ENCODE measurements at places on chromosomes 5 and 9.
A peak's percentile ranks its signal among the peaks of the same experiment; 100 is the strongest.

GRCh38 chr5:39657943-39658342 is 233.2 kb upstream of the DAB2 start:
- no peak for ATAC-seq

- no peak overlapping the region for H3K4me3 ChIP-seq
- no peak overlapping the region for H3K27ac ChIP-seq
- no peak for ATAC-seq
- H3K4me1 ChIP-seq, result no peaks in the 10 kb centered on the region
These were observed 188.0 kb downstream of the KDM4C start for GRCh38 chr9:6945816-6946215.

GRCh38 chr9:37960631-37961030 is 56.7 kb upstream of the SLC25A51 start:
- H3K4me1 ChIP-seq, result no peaks in the 10 kb centered on the region
- H3K27me3 ChIP-seq, result no peaks in the 10 kb centered on the region
- no peak overlapping the region for H3K4me3 ChIP-seq
- H3K36me3 ChIP-seq, result no peaks in the 10 kb centered on the region

- H3K36me3 ChIP-seq, result no peaks in the 10 kb centered on the region
- peaks cover 28% of the 10 kb centered on the region for H3K27me3 ChIP-seq
- H3K4me3 ChIP-seq, result no peak overlapping the region
- no peak overlapping the region for H3K27ac ChIP-seq
- ATAC-seq, result no peak
These were observed 205.5 kb downstream of the CACNA1B start for GRCh38 chr9:138082918-138083636.

GRCh38 chr5:159911349-159911748 is 4.9 kb upstream of the ADRA1B start:
- H3K4me1 ChIP-seq, result peaks cover 20% of the 10 kb centered on the region
- H3K36me3 ChIP-seq, result no peaks in the 10 kb centered on the region
- no peak overlapping the region for H3K4me3 ChIP-seq
- ATAC-seq, result no peak
- H3K27me3 ChIP-seq, result peaks cover 57% of the 10 kb centered on the region
- no peak overlapping the region for H3K27ac ChIP-seq

DNA sequence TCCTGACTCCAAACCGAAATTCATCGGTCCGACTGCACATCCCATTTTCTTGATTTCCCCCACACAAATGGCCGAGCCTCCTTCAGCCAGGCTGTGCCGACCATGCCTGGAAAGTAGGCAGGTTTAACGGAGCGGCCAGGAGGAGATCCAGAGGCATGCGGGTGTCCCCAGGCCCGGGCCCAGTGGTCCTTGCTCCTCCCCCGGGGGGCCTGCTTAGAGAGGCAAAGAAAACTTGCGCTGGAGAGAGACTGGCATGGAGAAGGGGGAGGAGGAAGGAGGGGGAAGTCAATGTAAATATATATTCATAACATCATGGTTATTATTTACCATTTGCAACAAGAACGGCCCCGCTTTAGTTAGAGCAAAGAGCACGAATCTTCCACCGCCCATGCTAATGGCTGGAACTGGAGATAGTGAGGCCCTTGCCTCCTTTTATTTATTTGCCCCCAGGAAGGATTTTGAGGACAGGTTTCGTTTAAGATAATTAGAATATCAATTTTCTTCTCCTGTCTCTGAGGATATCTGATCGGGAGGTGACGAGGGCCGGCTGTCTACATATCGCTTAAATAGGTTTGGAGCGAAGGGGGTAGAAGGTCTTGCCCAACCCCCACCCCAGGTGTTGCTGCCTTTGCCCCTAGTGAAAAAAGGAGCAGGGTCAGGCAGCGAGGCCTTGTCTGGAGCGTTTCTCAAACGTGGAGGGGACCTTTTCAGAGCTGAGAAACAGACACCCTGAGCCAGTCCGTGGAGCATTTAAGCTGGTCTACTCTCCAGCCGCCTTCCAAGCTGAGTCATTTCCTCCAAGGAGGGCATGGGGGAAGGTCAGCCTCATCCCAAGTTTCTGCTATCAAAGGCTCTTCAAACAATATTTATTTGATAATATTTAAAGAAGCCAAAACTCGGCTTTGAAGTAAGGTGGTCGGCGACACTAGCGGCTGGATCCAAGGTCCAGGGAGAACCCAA is 2.5 kb downstream of the BARHL1 start:
- H3K27me3 ChIP-seq, result peaks cover 100% of the 10 kb centered on the region
- H3K36me3 ChIP-seq, result no peaks in the 10 kb centered on the region
- H3K4me3 ChIP-seq, result no peak overlapping the region
- H3K4me1 ChIP-seq, result no peaks in the 10 kb centered on the region
- no peak overlapping the region for H3K27ac ChIP-seq
- no peak for ATAC-seq

- H3K27ac ChIP-seq, result no peak overlapping the region
- no peaks in the 10 kb centered on the region for H3K4me1 ChIP-seq
- H3K4me3 ChIP-seq, result no peak overlapping the region
- H3K27me3 ChIP-seq, result no peaks in the 10 kb centered on the region
- no peak for ATAC-seq
These were observed 1.0 kb upstream of the HK3 start for GRCh38 chr5:176899946-176900779.

DNA sequence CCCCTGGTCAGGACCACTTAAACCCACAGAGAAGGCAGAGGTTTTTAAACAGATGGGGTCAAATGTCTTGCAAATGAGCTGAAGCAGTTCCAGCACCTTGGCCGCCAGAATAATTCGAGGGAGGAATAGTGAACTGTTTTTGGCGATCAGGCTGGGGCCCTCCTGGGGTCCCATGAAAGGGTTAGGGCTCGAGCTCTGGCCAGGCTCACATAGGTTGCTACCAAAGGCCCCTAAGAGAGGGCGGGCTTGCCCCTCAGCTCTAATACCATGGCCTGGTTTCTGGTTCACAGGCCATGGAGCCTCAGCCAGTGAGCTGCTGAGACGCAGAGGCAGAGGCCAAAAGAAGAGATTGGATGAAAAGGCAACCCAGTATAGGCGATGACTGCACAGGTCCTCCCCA is 74.8 kb upstream of the UBTD2 start:
- ATAC-seq, result no peak
- H3K27ac ChIP-seq, result no peak overlapping the region
- H3K4me3 ChIP-seq, result no peak overlapping the region
- no peaks in the 10 kb centered on the region for H3K27me3 ChIP-seq
- H3K36me3 ChIP-seq, result no peaks in the 10 kb centered on the region
- no peaks in the 10 kb centered on the region for H3K4me1 ChIP-seq

- H3K27me3 ChIP-seq, result no peaks in the 10 kb centered on the region
- no peak for ATAC-seq
- no peak overlapping the region for H3K4me3 ChIP-seq
- H3K36me3 ChIP-seq, result no peaks in the 10 kb centered on the region
- H3K4me1 ChIP-seq, result no peaks in the 10 kb centered on the region
These were observed 35.3 kb upstream of the FYB1 start for GRCh38 chr5:39254671-39255070.

DNA sequence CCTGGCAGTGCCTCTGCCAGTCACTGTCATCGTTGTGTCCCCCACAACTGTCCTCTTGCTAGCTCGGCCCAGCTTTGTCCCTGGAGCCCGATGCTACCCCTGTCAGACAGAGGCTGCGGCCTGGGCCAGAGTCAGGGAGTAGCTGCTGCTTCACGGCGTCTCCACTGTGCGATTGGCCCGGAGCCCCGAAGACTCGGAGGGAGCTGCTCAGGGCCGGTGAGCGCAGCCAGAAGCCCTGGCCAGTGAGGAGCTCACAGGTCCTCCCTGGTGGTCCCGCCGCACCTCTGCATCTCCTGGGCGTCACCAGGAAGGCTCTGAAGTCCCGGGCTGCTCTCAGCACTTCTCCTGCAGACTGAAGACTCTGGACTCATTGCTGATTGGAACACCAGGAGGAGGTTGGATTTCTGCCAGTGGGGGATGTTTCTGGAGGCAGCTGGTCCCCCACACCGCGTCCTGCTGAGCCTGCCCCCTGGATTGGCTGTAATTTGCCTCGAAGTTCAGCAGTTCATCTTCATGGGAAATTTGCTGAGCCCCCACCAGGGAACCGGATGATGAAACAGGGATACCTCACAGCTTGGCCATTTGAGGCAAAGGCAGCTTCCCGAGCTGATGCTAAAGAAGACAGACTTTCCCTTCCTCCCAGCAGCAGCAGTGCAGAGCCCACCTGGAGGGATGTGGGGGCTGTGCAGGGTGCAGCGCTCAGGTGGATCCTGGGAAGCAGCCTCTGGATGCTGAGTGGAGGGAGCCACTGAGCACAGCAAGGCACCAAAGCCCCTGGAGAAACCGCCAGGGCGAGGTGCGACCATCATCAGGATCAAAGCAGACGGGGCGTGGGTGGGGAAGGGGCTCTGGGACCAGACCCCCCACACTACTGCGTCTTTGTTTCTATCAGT is 45.6 kb downstream of the USP20 start:
- no peak overlapping the region for H3K4me3 ChIP-seq
- H3K27me3 ChIP-seq, result no peaks in the 10 kb centered on the region
- H3K4me1 ChIP-seq, result peaks cover 16% of the 10 kb centered on the region
- H3K27ac ChIP-seq, result no peak overlapping the region

DNA sequence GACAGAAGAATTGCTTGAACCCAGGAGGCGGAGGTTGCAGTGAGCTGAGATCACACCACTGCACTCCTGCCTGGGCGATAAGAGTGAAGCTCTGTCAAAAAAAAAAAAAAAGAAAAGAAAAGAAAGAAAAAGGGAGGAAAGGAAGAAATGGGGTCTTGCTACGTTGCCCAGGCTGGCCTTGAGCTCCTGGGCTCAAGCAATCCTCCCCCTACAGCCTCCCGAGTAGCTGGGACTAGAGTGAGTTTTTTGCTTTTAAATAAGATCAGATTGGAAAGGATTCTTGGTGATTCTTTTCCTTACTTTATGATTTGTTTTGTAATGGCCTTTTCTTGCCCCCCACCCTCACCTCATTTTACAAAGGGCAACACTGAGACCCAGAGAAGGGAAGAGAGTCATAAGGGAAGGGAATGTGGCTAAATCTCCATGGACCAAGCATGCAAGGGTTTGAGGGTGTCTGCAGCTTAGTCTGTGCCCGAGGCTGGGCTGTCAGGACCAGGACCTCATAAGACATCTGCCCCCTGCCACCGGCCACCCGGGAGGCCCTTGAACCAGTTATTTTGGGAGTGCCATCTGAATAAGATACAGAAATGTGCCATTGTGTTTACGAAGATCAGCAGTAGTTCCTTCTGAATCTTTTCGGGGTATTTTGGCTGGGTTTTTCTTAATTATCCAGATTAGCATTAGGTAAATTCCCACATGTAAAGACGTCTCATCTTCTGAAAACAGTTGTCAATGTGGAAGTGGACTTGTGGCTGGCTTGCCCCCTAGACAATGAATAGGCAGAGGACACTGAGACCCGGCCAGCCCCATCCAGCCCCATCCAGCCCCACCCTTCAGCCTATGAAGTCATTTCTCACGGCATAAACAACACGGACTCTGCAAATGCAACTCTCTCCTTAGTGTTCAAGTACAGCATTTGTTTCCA is 44.5 kb upstream of the GRHPR start:
- H3K27ac ChIP-seq, result no peak overlapping the region
- H3K36me3 ChIP-seq, result no peaks in the 10 kb centered on the region
- H3K27me3 ChIP-seq, result no peaks in the 10 kb centered on the region
- H3K4me1 ChIP-seq, result no peaks in the 10 kb centered on the region

GRCh38 chr9:79757881-79758669 is 186.3 kb downstream of the TLE4 start:
- no peak overlapping the region for H3K27ac ChIP-seq
- no peak for ATAC-seq
- H3K27me3 ChIP-seq, result no peaks in the 10 kb centered on the region
- H3K36me3 ChIP-seq, result no peaks in the 10 kb centered on the region

- no peak overlapping the region for H3K27ac ChIP-seq
- no peaks in the 10 kb centered on the region for H3K36me3 ChIP-seq
- peak overlapping the region; percentile 41 for H3K4me3 ChIP-seq
- ATAC-seq, result no peak
- H3K27me3 ChIP-seq, result peaks cover 57% of the 10 kb centered on the region
These were observed 153 bp downstream of the ADAMTS2 start for GRCh38 chr5:179345183-179345432.

GRCh38 chr5:38341056-38341455 is 82.7 kb downstream of the EGFLAM start:
- H3K4me1 ChIP-seq, result no peaks in the 10 kb centered on the region
- H3K36me3 ChIP-seq, result no peaks in the 10 kb centered on the region
- H3K27ac ChIP-seq, result no peak overlapping the region
- peaks cover 6% of the 10 kb centered on the region for H3K27me3 ChIP-seq

DNA sequence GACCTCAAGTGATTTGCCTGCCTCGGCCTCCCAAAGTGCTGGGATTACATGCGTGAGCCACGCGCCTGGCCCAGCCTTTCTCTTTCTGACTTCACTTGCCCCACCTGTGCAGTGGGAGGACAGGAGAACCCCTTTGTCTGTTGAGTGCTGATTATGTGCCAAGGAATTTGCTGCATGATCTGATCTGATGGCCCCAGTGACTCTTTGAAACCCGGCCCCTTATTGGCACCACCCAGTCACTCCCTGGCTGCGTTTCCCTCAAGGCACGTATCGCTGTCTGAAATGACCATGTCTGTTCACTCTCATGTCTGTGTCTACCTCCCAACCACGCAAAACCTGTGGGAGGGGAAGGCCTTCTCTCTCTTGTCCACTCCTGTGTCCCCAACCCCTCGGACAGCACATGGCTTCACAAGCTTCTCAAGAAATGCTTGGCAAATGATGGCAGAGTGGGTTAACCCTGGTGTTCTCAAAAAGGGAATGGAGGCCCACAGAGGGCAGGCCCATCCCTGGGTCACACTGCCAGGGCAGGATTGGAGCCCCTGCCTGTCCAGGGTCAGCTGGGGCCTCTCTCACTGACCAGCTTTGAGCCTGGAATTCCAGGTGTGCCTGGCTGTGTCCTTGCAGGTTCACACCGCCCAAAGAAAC is 21.9 kb downstream of the NEK6 start:
- H3K4me3 ChIP-seq, result peak overlapping the region; percentile 18
- H3K36me3 ChIP-seq, result no peaks in the 10 kb centered on the region

GRCh38 chr9:125126019-125126746 is 17.1 kb downstream of the SCAI start:
- H3K27ac ChIP-seq, result no peak overlapping the region
- ATAC-seq, result peak; percentile 95
- no peak overlapping the region for H3K4me3 ChIP-seq
- H3K36me3 ChIP-seq, result no peaks in the 10 kb centered on the region
- no peaks in the 10 kb centered on the region for H3K4me1 ChIP-seq
- H3K27me3 ChIP-seq, result no peaks in the 10 kb centered on the region

- no peaks in the 10 kb centered on the region for H3K27me3 ChIP-seq
- no peak overlapping the region for H3K4me3 ChIP-seq
- no peaks in the 10 kb centered on the region for H3K4me1 ChIP-seq
These were observed 217.5 kb upstream of the NMUR2 start for GRCh38 chr5:152622628-152623027.

DNA sequence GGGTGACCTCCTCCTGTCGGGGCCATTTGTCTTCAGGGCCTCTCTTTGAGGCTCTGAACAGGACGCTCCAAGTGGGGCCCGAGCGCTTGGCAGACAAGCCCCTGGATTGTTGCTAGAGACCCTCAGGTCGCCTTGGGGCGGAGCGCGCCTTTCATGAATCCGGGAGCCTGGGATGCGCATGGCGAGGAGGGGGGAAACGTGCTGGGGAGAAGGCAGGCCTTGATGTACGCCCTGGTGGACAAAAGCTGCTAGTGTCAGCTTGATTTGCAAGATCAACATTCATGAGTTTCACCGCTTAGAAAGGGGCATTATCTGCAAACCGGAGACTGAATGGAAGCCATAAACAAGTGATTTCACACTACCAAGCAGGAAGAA is 226.3 kb downstream of the SMARCA2 start:
- peak overlapping the region; percentile 52 for H3K4me3 ChIP-seq
- H3K27me3 ChIP-seq, result no peaks in the 10 kb centered on the region
- H3K36me3 ChIP-seq, result no peaks in the 10 kb centered on the region
- peak; percentile 42 for ATAC-seq
